Progenitor cell of endocrine pancreas (in vitro differentiated cells): ENCODE measurements at places on chromosomes 2 and 18. TPM values are rescaled to one million over a fixed set of nuclear protein-coding genes. Genes with fewer than 3 reads are reported as not detected.

Gene CPLX4
- not detected in 2 replicates for total RNA-seq

GRCh38 chr2:70440621-70441020, 113.0 kb downstream of the TGFA start:
- peaks cover 3% of the 10 kb centered on the region for H3K27me3 ChIP-seq
- no peaks in the 10 kb centered on the region for H3K4me1 ChIP-seq
- H3K36me3 ChIP-seq = no peaks in the 10 kb centered on the region
- H3K27ac ChIP-seq = no peak overlapping the region
- H3K4me3 ChIP-seq = no peak overlapping the region

DNA sequence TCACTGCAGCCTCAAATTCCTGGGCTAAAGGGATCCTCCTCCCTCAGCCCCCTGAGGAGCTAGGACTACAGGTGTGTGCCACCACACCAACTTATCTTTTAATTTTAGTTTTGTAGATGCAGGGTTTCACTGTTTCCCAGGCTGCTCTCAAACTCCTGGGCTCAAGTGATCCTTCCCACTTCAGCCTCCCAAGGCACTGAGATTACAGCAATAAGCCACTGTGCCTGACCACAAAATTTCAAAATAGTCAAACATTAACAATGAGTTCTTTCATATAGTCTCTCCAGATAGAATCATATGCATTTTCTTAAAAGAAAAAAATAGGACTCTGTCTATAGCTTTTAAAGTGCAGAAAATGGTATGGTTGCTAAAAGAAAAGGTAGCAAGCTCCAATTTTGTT, 24.9 kb upstream of the PID1 start:
- no peak overlapping the region for H3K4me3 ChIP-seq
- no peaks in the 10 kb centered on the region for H3K36me3 ChIP-seq
- peaks cover 6% of the 10 kb centered on the region for H3K27me3 ChIP-seq
- no peak overlapping the region for H3K27ac ChIP-seq

Gene SLC8A1
- total RNA-seq = 5.7 and 7.1 TPM in 2 replicates

- peak; percentile 79 for DNase-seq
- no peaks in the 10 kb centered on the region for H3K4me1 ChIP-seq
Observed at GRCh38 chr18:11733031-11733430, 44.0 kb downstream of the GNAL start.

- no peaks in the 10 kb centered on the region for H3K36me3 ChIP-seq
- peaks cover 13% of the 10 kb centered on the region for H3K4me1 ChIP-seq
- H3K4me3 ChIP-seq = no peak overlapping the region
Observed at GRCh38 chr2:217160978-217161973, 301.4 kb upstream of the TNP1 start.

Gene IL18R1
- total RNA-seq = 0.13 and 0.22 TPM in 2 replicates

DNA sequence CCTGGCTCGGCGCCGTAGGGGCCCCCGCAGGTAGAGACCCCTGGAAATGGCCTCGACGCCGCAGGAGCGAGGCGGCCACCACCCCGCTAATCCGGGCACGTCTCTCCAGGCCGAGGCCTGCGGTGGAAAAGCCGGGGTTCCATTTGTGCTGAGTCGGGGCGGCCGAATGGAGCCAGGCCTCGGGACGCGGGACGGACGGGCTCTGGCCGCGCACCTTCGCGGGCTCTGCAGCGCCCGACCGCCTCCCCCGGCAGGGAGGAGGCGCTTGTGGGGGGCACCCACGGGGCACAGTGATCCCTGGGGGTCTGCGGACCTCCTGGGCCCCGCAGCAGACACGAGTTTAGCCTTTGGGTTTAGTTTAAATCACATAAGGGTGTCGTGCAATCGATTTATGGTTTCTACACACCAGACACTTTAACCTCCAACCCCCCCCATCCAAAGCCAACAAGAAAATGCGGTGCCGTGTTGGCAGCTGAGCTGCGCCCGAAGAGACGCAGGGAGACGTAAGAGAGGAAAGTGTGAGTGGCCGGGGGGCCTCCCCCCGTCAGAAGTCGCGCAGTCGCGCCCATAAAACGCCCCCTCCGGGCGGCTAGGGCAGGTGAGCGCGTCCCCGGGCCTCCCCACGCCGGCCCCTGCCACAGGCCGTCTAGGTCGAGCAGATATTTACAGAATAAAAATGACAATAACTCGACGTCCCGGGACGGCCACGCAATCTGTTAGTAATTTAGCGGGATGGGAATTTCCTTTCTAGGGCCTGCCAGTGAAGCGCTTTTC, 1.0 kb upstream of the NFATC1 start:
- H3K4me1 ChIP-seq = peaks cover 4% of the 10 kb centered on the region
- no peak for DNase-seq
- H3K4me3 ChIP-seq = peak overlapping the region; percentile 45

GRCh38 chr2:10079266-10079869, 843 bp downstream of the CYS1 start:
- peak overlapping the region; percentile 77 for H3K4me3 ChIP-seq
- H3K36me3 ChIP-seq = no peaks in the 10 kb centered on the region
- H3K4me1 ChIP-seq = peaks cover 19% of the 10 kb centered on the region
- peak; percentile 31 for DNase-seq
- H3K27me3 ChIP-seq = peaks cover 58% of the 10 kb centered on the region

Gene GAL3ST2
- total RNA-seq = 0.51 and 0.84 TPM in 2 replicates

Gene STON1
- total RNA-seq = 8.2 and 8.6 TPM in 2 replicates

Gene SULT1C2
- total RNA-seq = 15.4 and 16.3 TPM in 2 replicates
